ENCODE measurements at places on chromosomes 2 and 18.

DNA sequence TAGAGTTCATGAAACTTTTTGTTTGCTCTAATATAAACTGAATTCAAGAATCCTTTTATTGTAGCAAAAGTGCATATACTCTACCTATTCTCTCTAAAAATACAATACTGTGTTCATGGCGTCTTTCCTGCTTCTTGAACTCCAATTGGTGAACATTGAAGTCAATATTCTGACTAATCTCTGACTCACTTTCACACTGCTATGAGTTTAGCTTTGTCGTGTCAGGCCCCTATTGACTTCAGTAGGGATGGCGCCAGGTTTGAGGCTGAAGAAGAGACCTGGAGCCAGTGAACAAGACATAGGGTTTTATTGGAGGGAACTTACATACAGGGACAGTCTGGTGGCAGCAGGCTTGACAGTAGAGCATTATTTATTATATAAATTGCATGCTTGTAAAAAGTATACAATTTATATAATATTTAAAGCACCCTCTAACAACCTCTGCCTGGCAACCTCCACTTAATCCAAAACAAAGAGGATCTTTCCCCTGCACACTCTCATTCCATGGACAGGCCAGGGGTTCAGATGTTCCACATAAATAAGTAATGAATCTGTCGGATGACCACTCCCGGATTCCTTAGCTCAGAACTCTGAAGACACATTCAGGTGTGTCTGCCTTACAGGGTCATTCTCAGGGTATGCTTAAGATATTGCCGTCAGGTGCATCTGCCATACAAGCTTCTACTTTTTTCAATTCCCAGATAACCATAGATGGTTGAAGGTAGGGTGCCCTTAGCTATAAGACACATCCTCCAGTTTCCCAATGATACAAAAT lies 141.0 kb downstream of the CERS6 start:
- DNase-seq = no peak

DNA sequence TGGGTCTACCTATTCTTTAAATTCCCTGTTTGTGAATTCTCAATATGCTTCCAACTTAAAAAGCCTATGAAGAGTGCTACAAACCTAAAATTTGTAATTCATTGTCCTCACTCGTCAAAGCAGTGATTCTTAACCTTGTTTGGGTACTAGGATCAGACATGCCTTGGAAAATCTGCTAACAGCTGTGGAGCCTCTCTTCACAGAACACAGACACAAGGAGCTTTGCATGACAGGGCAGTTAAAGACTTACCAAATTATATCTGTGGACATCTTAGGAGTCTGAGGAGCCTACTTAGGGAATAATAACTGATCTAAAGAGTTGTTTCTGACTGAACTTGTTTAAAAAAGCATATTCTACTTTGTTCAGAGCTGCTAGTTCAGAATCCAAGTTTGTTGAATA lies 38.1 kb downstream of the TMEM87B start:
- no peak for DNase-seq

DNA sequence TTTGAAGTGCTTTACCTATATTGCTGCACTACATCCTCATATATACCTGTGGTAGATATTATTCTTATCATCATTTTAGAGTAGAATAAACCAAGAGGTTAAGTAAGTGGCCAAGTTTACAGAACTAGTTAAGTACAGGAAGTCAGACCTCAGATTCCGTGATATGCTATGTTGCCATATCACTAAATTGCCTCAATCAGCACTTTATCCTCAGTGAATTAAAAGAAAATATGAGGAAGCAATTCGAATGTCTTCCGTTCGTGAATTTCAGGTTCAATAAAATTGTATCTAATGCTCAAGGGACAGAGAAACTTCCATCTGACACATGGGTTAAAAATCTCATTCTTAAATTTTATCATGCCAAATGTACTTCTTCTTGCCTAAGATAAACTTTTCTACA lies 848.6 kb downstream of the CPS1 start:
- DNase-seq = no peak

DNA sequence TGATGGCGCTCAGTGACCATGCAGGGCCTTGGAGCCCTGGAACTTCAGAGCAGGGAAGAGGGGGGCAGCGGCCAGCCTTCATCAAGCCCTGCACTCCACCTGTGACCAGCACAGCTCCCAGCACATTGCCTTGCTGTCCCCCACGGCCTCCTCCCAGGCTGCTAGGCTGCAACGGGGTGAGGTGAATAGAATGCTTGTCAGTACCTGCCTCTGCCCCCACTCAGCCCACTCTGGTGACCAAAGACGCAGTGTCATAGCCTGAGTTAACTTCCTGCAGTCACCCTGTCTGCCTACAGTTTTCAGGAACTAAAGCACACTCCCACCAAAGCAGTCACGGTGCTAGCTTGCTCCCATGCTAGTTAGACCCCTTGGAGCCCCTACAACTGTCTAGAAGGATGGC lies 72.1 kb downstream of the STPG4 start:
- DNase-seq = no peak

DNA sequence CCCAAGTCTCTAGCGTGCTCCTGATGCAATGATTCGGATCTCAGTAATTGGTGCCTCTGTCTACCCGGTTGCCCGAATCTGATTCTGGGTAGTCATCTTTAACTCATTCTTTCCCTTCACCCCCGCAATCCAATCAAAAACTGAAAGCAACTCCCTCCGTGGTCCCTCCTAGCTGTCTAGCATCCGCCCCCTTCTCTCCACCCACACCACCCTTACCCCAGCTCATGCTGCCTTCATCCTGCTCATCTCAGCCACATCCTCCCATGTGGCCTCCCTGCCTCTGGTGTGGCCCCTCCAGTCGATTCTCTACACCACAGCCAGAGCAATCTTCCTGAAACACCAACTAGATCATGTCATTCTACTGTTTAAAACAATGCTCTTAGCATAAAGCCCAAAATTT lies 62.3 kb downstream of the TTC32 start:
- DNase-seq = no peak

DNA sequence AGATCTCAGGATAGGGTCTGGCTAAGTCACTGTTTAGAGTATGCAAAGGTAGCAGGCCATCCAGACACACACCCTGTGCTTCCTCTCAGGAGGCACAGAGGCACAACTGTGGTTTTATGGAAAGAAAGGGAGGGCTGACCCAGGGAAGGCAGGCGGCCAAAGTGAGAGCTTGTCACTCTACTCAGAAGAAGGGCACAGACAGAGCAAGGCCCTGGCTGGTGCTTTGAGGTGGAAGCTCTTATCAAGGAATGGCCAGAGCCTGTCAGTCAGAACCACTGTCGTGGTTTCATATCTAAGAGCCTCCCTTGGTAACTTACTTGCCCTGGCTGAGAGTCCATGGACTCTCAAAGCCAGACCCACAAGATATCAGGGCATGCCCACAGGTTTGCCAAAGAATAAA lies 40.7 kb downstream of the SLC9A2 start:
- DNase-seq = no peak

GRCh38 chr2:42249887-42250286 lies 80.7 kb downstream of the EML4 start:
- no peak for DNase-seq

DNA sequence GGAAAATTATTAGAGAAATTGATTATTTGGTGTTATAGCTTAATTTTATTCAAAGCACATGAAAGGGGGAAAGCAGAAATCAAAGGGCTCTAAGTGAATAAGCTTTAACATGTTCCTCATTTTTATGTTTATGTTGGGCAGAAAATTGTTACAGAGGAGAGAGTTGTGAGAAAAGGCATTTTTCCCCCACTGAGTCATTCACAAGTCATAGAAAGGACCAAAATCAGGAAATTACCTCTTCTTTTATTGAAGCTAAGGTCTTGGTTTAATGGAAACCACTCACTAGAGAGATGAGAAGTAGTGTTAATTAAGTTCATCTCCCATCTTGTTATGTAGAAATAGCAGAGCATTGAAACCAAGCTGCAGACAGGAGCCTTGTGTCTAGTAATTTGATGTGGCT lies 175.3 kb upstream of the THUMPD2 start:
- no peak for DNase-seq

- DNase-seq = no peak
Measured at GRCh38 chr2:158214431-158214830, 112.8 kb downstream of the UPP2 start.

DNA sequence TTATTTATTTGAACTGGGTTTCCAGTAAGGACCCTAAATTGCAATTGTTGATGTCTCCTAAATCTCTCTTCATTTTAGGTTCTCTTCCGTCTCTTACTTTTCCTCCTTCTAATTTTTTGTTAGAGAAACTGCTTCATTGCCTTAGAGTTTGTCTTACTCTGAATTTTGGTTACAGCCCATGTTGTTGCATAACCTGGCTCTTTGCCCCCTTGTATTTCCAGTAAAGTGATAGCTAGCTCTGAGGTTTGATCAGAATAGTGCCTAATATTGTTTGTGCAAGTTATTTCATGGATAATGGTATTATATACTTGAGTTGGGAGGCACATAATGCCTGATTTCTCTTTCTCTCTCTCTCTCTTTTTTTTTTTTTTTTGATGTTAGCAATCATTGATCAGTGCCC lies 71.8 kb downstream of the MGAT5 start:
- no peak for DNase-seq

- no peak for DNase-seq
Measured at GRCh38 chr2:240451108-240451611, 15.7 kb downstream of the GPC1 start.

GRCh38 chr2:67782443-67782842 lies 280.4 kb downstream of the C1D start:
- no peak for DNase-seq

DNA sequence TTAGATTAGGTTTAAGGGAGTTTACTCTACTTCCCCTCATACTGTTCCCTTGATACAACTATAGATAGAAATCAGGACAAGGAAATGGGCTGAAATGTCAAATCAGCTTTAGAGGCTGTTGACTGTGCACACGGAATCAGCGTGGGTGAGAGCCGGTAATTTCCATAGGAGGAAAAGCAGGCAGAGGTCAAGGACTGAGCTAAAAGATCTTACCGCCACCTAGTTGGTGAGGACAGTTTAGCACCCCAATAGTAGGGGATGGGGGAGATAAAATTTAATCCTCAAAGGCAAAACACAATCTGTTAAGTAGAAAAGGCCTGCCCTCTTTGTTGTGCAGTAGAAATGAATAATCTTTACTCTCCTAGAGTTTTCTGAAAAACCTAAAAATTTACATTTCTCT lies 1154.5 kb upstream of the CHAC2 start:
- no peak for DNase-seq

GRCh38 chr2:143942486-143942885 lies 577.4 kb downstream of the ZEB2 start:
- no peak for DNase-seq

- DNase-seq = no peak
Measured at GRCh38 chr2:128608921-128609880, 290.5 kb upstream of the HS6ST1 start.

DNA sequence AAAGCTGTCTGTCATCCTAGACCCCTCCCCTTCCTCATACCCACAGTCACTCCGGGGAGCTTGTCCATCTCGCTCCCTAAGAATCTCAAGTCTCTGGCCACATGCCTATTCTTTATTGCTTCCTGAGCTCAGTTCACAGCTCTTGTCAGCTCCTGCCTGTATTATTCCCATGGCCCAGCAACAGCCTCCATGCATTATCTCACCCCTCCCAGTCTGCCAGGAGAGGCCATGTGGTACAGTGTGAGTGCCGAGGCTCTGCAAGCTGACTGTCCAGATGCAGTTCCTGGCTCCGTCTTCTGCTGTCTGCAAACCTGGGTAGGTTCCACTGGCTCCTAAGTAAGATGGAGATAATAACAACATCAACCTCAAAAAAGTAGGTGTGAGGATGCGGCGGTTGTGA lies 79.7 kb downstream of the MRPS9 start:
- DNase-seq = no peak

- peak; percentile 30 for DNase-seq
Measured at GRCh38 chr18:13500227-13500865, 226.0 kb downstream of the FAM210A start.

DNA sequence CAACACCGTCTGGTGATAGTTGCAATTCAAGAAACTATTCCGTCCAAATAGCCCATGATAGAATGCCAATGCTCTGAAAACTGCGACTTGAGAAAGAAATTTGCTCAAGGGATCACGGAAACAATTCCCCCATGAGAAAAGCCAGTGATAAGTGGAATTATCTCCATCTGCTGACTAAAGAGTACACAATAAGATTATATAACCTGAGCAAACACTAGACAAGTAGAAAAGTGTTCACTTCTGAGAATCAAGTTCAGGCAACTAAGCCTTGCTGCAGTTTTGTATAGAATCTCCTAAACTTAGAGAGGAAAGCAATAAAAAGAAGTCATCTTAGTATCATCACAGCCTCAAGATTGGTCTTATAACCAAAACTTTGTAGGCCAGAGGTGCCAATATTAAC lies 336.3 kb upstream of the NRXN1 start:
- DNase-seq = no peak

- DNase-seq = no peak
Measured at GRCh38 chr2:193980599-193980998, 1676.4 kb upstream of the SLC39A10 start.

GRCh38 chr18:36811430-36811829 lies 17.4 kb downstream of the TPGS2 start:
- no peak for DNase-seq

GRCh38 chr2:40363631-40364030 lies 88.3 kb downstream of the SLC8A1 start:
- DNase-seq = no peak

GRCh38 chr2:223882715-223883114 lies 45.3 kb upstream of the AP1S3 start:
- DNase-seq = no peak

DNA sequence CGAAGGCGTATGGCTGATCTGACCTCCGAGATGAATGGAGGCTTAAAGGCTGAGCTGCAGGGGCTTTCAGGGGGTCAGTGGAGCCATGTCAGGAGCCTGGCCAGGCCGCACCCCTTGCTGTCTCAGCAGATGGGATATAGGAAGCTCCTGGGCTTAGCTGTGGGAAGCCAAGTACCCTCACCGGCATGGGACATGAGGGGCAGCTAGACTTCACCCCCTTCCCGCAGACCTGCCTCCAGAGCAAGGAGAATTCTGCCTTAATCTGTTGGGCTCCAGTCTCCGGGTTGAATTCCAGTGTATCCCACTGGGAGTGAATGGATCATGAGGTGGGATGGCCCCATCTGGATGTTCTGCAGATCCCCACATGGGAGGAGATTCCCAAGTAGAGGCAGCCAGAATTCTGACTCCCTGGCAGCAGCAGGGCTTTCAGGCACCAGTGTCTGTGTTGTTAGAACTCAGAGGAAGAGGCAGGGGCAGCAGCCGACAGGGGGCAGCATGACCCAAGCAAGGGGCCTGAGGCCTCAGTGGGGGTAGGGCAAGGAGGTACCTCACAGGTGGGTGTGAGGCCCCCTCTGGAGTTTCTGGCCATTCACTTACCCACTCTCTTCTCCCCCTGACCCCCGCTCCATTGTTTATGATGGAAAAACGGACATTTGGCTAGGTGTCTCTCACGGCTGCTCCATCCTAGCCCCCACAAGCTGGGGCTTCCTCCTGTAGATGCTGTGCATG lies 19.1 kb downstream of the CAPG start:
- peak; percentile 70 for DNase-seq

GRCh38 chr2:63434024-63435001 lies 154.0 kb downstream of the WDPCP start:
- DNase-seq = no peak

DNA sequence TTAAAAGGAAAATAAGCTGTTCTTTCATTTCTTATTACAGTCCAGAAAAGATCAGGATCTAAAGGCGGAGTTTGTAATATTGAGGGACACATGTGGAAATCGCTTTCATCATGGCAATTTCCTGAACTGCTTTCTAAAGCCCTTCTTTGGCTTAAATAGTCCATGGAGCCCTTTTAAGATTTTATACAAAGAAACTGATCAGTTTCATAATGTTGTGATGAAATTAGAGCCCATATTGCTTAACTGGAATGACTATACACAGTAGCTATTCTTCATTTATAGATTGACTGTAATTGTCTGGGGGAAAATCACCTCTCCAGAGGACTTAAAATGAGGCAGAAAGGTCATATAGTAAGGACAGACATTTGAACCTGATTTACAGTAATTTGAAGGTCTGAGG lies 322.2 kb downstream of the ETAA1 start:
- no peak for DNase-seq
